ENCODE measurements at places on chromosomes 2 and 18. TPM values are rescaled to one million over a fixed set of nuclear protein-coding genes. Genes with fewer than 3 reads are reported as not detected.

ALPI gene
- total RNA-seq = not detected

MEIS1 gene
- 5.9 TPM for total RNA-seq

CNTNAP5 gene
- not detected for total RNA-seq

DNER gene
- 1.1 TPM for total RNA-seq

GATA6 gene
- 24.1 TPM for total RNA-seq

MARCO gene
- not detected for total RNA-seq

SKOR2 gene
- total RNA-seq = not detected

HOXD8 gene
- total RNA-seq = 1.9 TPM

POTEJ gene
- total RNA-seq = not detected

MOCOS gene
- total RNA-seq = 5.1 TPM

GCA gene
- 18.7 TPM for total RNA-seq

ADGRF3 gene
- total RNA-seq = not detected

ACADL gene
- total RNA-seq = 0.07 TPM

SLC8A1 gene
- 1.6 TPM for total RNA-seq

SCN3A gene
- 0.12 TPM for total RNA-seq

PROKR1 gene
- 0.12 TPM for total RNA-seq

KLHL41 gene
- 0.12 TPM for total RNA-seq

COL4A3 gene
- total RNA-seq = 0.73 TPM

CNRIP1 gene
- 11.6 TPM for total RNA-seq

DUSP19 gene
- total RNA-seq = 0.58 TPM

DSC3 gene
- total RNA-seq = 11.1 TPM

MAP3K20 gene
- 23.1 TPM for total RNA-seq

EFEMP1 gene
- 59.6 TPM for total RNA-seq

HOXD11 gene
- not detected for total RNA-seq

SERPINB2 gene
- 9.9 TPM for total RNA-seq

CCNT2 gene
- 16.2 TPM for total RNA-seq

KCNG2 gene
- total RNA-seq = not detected

PRSS56 gene
- not detected for total RNA-seq

GPR39 gene
- total RNA-seq = 43.2 TPM

RGPD3 gene
- 0.04 TPM for total RNA-seq

HK2 gene
- total RNA-seq = 55.2 TPM

RRM2 gene
- total RNA-seq = 229 TPM

ARHGAP28 gene
- total RNA-seq = 10.0 TPM

DYNAP gene
- not detected for total RNA-seq

VWC2L gene
- not detected for total RNA-seq

DPP4 gene
- total RNA-seq = 23.3 TPM

TLX2 gene
- total RNA-seq = 3.4 TPM

TEX261 gene
- total RNA-seq = 54.2 TPM

ATP9B gene
- 15.6 TPM for total RNA-seq

MC4R gene
- not detected for total RNA-seq

TMEM163 gene
- total RNA-seq = 0.12 TPM

C2orf92 gene
- 3.3 TPM for total RNA-seq

CRYGC gene
- not detected for total RNA-seq

FN1 gene
- total RNA-seq = 248 TPM

MEP1B gene
- total RNA-seq = not detected

BOLL gene
- not detected for total RNA-seq

ANKMY1 gene
- 10.2 TPM for total RNA-seq

DAW1 gene
- 1.0 TPM for total RNA-seq

NCKAP5 gene
- total RNA-seq = 3.2 TPM

DPP10 gene
- not detected for total RNA-seq

SEMA4F gene
- total RNA-seq = 13.9 TPM

RNF125 gene
- 1.1 TPM for total RNA-seq

ACTG2 gene
- 3.8 TPM for total RNA-seq

Data from PC-3 (cell line).